HuH-7 (cell line): ENCODE measurements at places on chromosomes 2 and 18.

DNA sequence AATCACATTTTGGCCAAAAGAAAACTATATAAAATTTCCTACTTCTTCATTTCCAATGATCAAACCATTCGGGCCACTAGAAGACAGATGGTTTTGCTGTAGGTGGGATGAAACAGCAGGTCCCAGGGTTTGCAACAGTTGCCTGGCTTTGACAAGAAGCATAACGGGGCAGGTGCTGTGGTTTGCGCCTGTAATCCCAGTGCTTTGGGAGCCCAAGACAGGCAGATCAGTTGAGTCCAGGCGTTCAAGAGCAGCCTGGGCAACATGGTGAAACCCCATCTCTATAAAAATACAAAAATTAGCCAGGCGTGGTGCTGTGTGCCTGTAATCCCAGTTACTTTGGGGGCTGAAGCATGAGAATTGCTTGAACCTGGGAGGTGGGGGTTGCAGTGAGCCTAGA lies 81.4 kb upstream of the XPO1 start:
- DNase-seq = no peak

DNA sequence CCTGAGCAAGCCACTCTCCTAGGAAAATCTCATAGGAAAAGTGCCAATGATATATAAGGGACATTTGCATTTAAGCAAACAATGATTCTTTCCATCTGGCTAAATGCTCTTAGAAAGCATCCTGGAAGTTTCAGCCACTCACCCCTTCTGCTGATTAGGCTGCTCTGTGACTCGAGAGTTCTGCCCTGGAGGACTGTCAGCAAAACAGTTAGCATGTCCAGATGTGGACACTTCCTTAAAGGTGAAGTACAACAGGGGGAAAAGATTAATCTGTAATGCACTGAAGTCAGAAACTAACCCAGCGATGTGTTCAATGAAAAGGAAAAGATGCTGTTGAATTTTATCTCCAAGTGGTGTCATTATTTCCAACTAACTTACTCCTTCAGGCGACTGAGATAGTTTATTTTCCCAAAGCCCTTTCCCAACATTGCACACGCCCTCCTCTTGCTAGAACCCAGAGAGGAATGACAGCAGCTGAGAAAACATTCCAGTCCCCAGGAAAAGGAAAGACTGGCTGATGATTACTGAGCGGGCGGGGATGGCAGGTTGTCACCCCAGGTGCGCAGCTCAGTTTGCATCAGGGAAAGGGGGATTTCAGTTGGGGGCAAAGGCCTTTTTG lies 214.0 kb downstream of the SS18 start:
- DNase-seq = no peak

DNA sequence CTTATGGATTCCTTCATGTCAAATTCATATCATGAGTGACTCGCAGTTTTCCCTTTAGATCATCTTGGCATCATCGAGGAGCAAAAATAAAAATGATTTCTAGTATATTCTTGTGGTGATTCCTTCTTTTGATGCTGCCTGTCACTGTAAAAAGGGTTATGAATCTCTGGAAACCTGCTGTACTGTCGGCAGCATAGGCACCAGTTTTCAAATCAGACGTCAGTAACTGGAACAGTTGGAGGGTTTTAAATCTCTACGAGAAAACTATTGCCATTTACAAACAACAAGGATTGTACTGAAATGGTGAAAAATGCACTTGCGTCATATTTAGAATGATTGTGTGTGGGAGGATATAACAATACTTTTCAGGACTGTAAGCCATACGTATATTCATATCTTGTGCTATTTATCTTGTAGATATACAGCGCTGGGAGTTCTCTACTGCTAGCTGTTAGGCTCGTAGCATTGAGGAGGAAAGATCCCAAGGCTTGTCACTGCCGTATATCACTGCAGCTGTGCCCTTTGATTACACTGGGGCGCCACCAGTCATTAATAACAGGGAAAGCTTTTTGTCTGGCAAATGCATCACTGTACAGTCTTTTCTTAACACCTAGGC lies 320.7 kb downstream of the MTX2 start:
- no peak for DNase-seq

DNA sequence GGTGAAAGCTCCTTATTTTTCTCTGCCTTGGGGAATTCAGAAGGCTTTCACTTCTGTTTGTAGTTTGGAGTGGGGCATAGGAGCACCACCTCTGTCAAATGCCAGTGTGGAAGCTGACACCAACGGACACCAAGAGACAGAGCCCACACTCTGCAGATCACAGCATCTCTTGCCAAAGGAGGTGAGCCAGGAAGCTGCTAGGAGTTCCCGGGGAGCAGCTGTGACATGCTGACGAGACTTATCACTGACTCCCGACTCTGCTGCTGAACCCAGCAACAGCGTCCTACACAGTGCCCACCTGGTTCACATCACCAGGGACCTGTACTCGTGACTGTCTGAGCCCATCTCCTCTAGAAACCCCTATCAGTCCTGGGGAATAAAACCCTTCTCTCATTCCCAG lies 8.1 kb downstream of the TEX51 start:
- DNase-seq = no peak

DNA sequence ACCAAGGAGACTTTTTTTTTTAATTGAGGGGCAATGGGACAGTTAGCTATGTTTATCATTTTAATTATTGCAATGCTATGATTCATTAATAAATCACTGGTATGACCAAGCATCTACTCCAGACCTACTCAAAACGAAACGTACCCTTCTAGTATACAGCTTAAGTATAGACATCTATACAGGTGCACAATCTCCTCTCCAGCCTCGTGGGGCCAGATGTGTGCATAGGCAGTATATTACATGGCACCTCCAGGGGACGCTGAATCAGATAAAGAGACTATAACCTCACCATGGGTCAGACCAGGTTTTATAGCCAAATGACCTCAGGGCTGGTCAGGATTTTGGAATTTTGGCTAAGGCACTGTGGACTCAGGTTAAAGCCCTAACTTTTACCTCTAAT lies 86.6 kb downstream of the SS18 start:
- no peak for DNase-seq

DNA sequence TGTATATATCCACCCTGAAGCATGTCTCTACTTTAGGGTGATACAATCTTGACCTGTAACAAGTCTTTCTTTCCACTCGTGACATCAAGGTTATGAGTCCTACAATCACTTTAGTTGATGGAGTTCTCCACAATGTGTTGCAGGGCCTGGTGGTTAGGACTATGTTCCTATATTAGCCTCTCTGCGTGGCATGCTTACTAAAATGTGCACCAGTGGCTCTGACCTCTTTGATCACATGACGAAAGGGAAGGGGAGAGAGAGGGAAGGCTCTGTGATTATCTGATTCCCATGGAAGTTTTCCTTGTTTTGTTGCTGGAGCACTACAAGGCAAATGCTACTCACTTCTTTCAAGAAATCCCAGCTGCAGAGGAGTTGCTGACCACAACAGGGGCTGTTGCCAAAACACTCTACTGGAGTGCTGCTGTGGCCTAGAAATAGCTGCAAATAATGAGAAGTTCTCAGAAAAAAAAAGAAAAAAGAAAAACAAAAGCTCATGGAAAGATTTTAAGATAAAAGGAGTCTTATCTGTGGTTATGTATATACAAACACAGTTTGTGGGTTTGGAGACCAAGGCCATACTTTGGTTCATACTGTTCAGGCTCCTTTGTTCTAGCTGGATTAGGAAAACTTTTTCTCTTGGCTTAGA lies 272.8 kb upstream of the MMADHC start:
- peak; percentile 8 for DNase-seq

DNA sequence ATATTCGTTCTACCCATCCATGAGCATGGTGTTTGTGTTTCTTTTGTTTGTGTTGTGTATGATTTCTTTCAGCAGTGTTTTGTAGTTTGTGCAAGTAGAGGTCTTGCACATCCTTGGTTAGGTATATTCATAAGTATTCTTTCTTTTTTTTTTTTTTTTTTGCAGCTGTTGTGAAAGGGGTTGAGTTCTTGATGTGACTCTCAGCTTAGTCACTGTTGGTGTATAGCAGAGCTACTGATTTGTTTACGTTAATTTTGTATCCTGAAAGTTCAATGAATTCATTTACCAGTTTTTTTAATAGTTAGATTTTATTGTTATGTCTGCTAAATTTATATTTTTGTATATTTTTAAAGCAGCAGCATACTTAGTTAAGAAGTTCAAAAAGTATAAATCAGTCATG lies 834.4 kb upstream of the NRXN1 start:
- DNase-seq = no peak
